ENCODE measurements at places on chromosomes 2 and 18. TPM values are rescaled to one million over a fixed set of nuclear protein-coding genes. Genes with fewer than 3 reads are reported as not detected.

GRCh38 chr2:70937866-70938585 lies 2.3 kb downstream of the ATP6V1B1 start:
- H3K36me3 ChIP-seq = no peaks in the 10 kb centered on the region
- DNase-seq = no peak
- no peaks in the 10 kb centered on the region for H3K27me3 ChIP-seq
- no peaks in the 10 kb centered on the region for H3K4me1 ChIP-seq

GRCh38 chr18:12423393-12423792 lies 15.7 kb downstream of the PRELID3A start:
- no peaks in the 10 kb centered on the region for H3K4me1 ChIP-seq
- H3K4me3 ChIP-seq = no peak overlapping the region

DNA sequence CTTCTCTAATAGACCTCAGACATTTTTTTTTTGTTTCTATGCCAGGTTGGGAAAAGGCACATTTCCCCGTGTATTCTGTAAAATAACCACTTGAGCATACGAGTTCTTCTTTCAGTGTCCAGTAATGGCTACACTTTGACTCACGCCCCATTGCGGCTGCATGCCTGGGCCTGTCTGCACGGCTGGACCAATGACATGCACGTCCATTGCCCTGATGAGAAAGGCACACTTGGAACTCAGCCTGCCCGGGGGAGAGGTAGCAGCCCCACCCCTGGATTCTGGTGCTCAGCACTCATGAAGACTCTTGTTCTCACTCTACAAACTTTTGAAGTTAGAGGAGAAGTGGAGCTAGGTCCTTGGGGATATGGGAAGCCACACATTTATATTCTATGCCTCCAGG lies 5.8 kb downstream of the PCARE start:
- H3K4me1 ChIP-seq = no peaks in the 10 kb centered on the region
- H3K27me3 ChIP-seq = no peaks in the 10 kb centered on the region
- H3K36me3 ChIP-seq = no peaks in the 10 kb centered on the region
- peak; percentile 41 for DNase-seq
- no peak overlapping the region for H3K27ac ChIP-seq

DNA sequence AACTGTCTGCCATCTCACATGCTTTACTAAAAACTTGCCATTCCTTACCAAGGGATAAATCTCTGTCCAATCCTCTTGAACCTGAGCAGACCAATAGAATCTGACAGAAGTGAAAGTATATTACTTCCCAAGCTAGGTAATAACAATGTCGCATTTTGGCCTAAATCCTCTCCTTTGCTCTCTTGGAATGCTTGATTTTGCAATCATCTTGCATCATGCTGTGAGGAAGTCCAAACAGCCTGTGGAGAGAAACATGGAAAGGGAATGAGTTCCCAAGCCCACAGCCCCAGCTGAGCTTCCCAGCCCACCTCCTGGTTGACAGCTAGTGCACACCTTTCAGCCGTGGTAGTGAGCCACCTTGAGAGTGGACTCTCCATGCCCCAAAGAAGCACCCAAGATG lies 540.6 kb downstream of the STK39 start:
- H3K36me3 ChIP-seq = no peaks in the 10 kb centered on the region
- DNase-seq = no peak
- no peaks in the 10 kb centered on the region for H3K4me1 ChIP-seq
- H3K4me3 ChIP-seq = no peak overlapping the region

- H3K27ac ChIP-seq = no peak overlapping the region
- H3K4me3 ChIP-seq = no peak overlapping the region
- H3K27me3 ChIP-seq = no peaks in the 10 kb centered on the region
These were observed 8.6 kb upstream of the PDIA6 start for GRCh38 chr2:10820978-10821695.

DNA sequence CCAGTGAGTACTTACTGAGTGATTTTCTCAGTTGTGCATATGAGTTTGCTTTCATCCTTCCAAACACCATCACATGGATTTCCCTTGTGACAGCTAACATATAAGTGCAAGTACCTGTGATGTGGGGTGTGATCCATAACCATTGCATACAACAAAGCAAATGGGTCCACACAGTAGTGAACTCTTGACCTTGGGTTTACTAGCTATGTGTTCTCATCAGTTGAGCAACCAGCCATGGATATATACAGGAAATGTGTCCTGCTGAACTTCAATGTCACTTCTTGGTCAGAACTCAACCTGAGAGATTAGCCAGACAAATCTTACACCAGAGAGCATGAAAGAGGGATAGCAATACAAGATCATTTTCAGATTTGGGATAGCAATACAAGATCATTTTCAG lies 420.9 kb upstream of the KCNH7 start:
- H3K36me3 ChIP-seq = no peaks in the 10 kb centered on the region
- H3K27ac ChIP-seq = no peak overlapping the region
- H3K4me1 ChIP-seq = no peaks in the 10 kb centered on the region
- DNase-seq = no peak
- no peak overlapping the region for H3K4me3 ChIP-seq

DNA sequence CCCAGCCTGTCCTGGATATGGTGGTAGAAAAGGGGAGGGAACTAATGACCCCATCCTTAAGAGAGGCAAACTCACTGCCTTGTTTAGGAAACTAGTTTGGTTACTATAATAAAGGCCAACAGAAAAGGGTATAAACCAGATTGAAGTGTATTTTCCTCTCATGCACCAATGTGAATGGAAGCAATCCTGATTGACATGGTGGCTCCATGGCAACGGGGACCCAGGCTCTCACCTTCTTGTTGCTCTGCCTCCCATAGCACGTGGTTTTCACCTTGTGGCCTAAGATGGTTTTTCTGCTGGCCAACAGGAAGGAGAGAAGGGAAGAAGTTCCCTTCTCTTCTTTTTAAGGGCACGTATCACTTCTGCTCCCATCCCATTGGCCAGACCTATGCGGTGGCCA lies 67.3 kb upstream of the NRP2 start:
- H3K27me3 ChIP-seq = no peaks in the 10 kb centered on the region
- no peaks in the 10 kb centered on the region for H3K36me3 ChIP-seq
- no peak overlapping the region for H3K27ac ChIP-seq
- H3K4me3 ChIP-seq = no peak overlapping the region
- H3K4me1 ChIP-seq = no peaks in the 10 kb centered on the region

GRCh38 chr2:169509298-169509885 lies at the start of gene KLHL41:
KLHL41 (plus strand) TSS chr2:169509702; CDS start chr2:169509779, 77 bp downstream.
- no peaks in the 10 kb centered on the region for H3K4me1 ChIP-seq
- H3K27ac ChIP-seq = no peak within 1 kb of the TSS
- H3K36me3 ChIP-seq = no peaks in the 10 kb centered on the region
- no peak within 1 kb of the TSS for H3K4me3 ChIP-seq
- H3K27me3 ChIP-seq = no peaks in the 10 kb centered on the region
- DNase-seq = no peak

DNA sequence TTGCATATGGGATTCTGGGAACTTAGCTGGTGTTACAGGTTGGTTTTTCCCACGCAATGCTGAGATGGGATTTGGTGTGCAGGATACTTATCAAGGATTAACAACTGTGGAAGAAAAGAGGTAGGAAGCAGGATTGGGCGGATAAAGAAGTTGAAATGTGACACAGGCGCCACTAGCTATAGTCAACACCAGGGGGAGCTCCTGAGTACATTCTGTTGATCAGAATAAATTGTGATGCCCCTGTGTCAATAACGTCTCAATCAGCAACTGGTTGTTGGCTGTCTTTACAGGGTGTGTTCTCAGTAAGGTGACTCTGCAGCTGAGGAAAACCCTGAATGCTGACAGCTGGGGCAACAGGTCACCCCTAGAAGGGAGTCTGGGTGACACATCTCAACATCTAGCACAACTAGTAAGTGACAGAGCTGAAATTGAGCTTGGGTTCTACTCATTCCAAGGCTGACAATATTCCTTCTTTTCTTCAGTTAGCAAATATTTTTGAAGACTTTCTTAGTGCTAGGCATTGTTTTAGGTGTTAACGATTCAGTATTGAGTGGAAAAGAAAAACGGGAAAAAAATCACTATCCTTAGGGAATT lies 143.0 kb downstream of the ARL6IP6 start:
- no peak overlapping the region for H3K27ac ChIP-seq
- H3K4me3 ChIP-seq = no peak overlapping the region
- no peaks in the 10 kb centered on the region for H3K36me3 ChIP-seq
- peak; percentile 66 for DNase-seq
- H3K4me1 ChIP-seq = no peaks in the 10 kb centered on the region

- H3K27me3 ChIP-seq = no peaks in the 10 kb centered on the region
- H3K4me1 ChIP-seq = no peaks in the 10 kb centered on the region
- no peaks in the 10 kb centered on the region for H3K36me3 ChIP-seq
- DNase-seq = no peak
- no peak overlapping the region for H3K4me3 ChIP-seq
These were observed 256.3 kb upstream of the MYT1L start for GRCh38 chr2:2587354-2587753.

DNA sequence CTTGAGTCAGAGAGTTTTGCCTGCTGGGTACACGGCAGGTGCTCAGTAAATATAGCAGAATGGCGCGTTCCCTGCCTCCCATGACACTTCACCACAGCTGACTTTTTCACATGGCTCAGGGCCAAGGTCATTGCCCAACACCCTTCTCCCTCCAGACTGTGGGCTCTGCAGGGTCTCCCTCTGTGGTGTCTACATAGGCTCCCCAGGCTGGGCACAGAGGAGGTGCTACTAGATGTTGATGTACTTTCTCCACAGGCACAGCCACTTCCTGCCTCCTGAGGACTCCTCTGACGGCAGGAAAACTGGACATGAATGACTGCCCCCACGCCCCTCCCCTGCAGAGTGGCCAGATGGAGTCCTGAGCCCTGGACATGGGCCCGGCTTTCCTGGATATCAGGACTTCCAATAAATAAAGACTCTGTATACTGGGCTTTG lies 4.2 kb downstream of the CHCHD5 start:
- DNase-seq = peak; percentile 52
- no peaks in the 10 kb centered on the region for H3K27me3 ChIP-seq
- H3K4me1 ChIP-seq = peaks cover 3% of the 10 kb centered on the region
- H3K36me3 ChIP-seq = no peaks in the 10 kb centered on the region
- H3K4me3 ChIP-seq = no peak overlapping the region

MC4R gene
- total RNA-seq = not detected

RGPD3 gene
- total RNA-seq = 0.17 TPM

ALKAL2 gene
- 64.4 TPM for total RNA-seq

MFSD2B gene
- total RNA-seq = not detected

UGT1A3 gene
- not detected for total RNA-seq

SOX11 gene
- not detected for total RNA-seq

GATA6 gene
- total RNA-seq = 222 TPM
